Fibroblast of lung (primary cell): ENCODE measurements at places on chromosomes 12 and 14. TPM values are rescaled to one million over a fixed set of nuclear protein-coding genes. Genes with fewer than 3 reads are reported as not detected.

Gene PEBP1
- 193 and 233 TPM in 2 replicates for polyA plus RNA-seq

Gene NYNRIN
- polyA plus RNA-seq = 7.2 and 7.7 TPM in 2 replicates

GRCh38 chr12:121773011-121773777 lies 20.3 kb downstream of the RHOF start:
- peak; percentile 66 for DNase-seq

GRCh38 chr12:128726886-128727285 lies 96.9 kb downstream of the SLC15A4 start:
- DNase-seq = no peak

DNA sequence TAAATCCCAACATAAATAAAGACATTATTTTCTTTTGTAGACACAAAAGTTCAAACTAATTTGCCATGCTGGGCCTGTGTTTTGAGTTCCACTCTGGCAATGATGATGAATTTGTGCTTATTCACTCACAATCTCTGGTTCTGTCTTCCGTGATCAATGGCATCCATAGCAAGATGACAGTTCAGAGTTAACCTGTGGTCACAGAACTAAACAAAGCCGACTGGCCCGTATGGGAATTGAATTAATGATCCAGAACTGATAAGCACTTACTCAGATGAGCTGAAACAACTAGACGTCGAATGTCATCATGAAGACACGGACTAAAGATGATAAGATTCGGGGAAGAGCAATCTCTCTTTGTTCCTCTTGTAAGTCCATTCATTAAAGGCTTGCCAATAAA lies 81.6 kb downstream of the CAPZA3 start:
- DNase-seq = peak; percentile 70
